Caki2 (cell line): ENCODE measurements at places on chromosomes 7 and 10. TPM values are rescaled to one million over a fixed set of nuclear protein-coding genes. Genes with fewer than 3 reads are reported as not detected.

Gene TET1
- total RNA-seq, result 0.14 and 0.37 TPM in 2 replicates

GRCh38 chr7:17408904-17409290 lies 110.4 kb downstream of the AHR start:
- DNase-seq, result no peak

Gene EFCAB10
- total RNA-seq, result 1.4 and 2.3 TPM in 2 replicates

- no peak for DNase-seq
Measured at GRCh38 chr10:109945473-109946177, 22.3 kb upstream of the XPNPEP1 start.

DNA sequence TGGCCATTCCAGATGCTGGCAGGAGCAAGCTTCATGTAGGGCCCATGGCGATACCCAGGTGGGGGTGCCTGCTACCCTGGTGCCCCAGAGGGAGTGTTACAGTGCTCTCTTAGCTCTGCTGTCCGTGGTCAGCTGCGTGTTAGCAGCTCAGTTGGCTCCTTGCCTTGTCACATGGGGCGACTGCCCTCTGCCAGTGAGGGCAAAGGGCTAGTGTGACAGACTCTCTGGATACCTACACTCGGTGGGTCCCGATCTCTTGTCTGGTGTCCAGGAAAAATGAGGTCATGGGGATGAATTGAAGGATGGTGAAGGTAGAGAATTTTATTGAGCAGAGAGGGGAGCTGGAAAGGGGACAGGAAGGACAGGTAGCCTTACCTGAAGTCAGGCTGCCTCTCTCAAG lies 152.2 kb downstream of the CYP26A1 start:
- no peak for DNase-seq

DNA sequence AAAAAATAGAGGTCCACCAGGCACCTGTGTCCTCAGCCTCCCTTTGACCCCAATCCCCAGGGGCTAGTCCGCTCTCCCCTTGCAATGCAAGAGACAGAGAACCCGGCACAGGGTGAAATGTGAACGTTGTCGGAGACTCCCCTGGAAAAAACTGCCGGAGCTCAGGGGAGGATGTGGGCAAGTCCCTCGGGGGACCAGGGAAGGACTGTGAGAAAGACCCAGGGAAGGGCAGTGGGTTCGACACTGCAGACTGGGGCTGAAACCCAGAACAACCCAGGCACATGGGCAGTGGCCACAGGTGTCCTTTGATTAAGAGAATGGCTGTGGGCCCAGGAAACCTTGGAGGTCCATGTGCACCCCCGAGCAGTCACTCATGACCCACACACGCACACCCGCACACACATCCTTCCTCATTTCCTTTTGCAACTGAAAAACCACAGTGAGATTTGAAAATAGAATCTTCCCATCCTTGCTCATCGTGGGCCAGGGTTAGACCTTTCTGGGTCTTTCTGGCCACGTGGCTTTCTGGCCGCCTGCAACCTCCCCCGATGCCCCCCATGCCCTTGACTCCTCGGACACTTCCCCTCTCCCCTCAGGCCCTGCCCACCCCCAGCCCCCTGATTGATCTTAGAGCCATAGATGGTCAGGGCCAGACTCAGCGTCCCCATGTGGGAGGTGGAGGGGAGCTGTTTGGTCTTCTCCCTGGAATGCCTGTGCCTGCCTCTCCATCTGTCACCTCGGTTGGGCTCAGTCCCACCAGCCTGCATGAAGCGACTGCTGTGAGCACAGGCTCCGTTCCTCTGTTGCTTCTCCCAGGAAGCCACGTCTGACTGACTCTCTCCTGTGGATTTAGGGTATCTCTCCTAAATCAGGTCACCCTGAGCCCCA lies 7.9 kb downstream of the LAT2 start:
- DNase-seq, result no peak

Gene DENND2A
- 0.34 and 0.75 TPM in 2 replicates for total RNA-seq
